ENCODE measurements at places on chromosomes 3 and 15.

GRCh38 chr3:13715167-13715954 lies 164.5 kb downstream of the WNT7A start:
- DNase-seq: no peak

GRCh38 chr3:10008588-10009344 lies 17.5 kb upstream of the FANCD2 start:
- DNase-seq: peak; percentile 62

DNA sequence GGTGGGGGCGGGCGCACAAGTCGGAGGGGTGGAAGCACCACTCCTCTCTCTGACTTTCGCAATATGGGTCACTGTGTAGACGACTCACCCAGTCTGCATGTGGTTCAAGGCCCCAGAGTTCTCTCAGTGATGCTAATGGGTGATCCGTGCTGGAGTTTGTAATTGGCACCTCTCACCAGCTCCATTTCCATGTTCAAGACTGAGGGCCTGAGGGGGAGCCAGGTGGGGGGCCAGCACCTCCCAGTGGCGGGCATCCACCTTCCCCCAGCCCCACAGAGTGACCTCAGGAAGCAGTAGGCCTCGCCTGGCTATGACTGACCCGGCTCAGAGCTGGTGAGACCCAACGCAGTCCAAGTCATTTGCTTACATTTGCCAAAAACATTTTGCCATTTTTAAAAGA lies 230.0 kb upstream of the ST8SIA2 start:
- no peak for DNase-seq

GRCh38 chr3:10780243-10780642 lies 35.8 kb upstream of the SLC6A11 start:
- no peak for DNase-seq

DNA sequence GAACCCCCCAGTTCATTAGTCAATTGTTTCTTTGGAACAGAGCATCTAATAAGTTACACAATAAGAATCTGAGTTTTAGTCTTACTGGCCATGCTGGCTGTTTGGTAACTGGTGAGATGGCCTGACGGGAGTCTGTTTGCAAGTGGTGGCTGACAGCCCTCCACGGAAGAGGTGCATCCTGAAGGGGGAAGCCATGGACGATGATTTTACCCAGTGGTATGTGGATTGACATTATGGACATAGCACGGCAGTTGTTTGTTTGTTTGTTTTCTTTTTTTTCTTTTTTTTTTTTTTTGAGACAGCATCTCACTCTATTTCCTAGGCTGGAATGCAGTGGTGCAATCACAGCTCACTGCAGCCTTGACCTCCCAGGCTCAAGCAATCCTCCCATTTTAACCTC lies 156.0 kb downstream of the RPLP1 start:
- DNase-seq: no peak
